ENCODE measurements at places on chromosomes 12 and 14.

DNA sequence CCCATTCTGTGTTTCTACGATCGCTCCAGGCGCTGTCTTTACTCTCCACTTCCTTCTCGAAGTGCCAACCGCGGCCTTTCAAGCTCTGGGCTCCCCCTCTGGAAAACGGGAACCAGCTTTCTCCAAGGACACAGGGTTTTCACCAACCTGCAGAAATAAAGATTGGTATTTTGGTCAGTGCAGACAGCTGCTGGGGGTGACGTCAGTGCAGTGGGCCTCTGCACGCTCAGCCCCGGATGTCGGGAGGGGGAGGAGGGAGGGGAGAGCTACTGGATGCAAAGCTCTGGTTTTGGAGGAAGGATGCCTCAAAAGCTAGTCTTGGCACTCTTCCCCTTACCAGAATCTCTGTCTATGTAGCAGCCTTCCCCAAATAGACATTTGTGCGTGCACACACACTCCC lies 19.9 kb downstream of the HRK start:
- no peak for DNase-seq

DNA sequence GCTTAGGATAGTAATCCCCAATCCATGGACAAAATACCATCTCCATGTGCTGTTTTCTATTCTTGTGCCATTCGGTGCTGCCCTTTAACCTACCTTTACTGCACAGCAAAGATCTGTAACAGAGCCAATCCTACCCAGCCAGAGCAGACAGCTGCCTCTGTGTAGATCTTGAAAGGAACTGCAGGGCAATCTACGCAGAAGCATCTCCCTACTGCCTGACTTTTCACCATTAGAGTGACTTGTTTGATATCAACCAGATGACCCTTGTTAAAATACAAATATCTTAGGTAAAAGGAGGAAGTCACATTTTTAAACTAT lies 33.9 kb upstream of the PPM1A start:
- DNase-seq, result no peak

GRCh38 chr12:111446631-111447570 lies 41.2 kb downstream of the SH2B3 start:
- peak; percentile 78 for DNase-seq

DNA sequence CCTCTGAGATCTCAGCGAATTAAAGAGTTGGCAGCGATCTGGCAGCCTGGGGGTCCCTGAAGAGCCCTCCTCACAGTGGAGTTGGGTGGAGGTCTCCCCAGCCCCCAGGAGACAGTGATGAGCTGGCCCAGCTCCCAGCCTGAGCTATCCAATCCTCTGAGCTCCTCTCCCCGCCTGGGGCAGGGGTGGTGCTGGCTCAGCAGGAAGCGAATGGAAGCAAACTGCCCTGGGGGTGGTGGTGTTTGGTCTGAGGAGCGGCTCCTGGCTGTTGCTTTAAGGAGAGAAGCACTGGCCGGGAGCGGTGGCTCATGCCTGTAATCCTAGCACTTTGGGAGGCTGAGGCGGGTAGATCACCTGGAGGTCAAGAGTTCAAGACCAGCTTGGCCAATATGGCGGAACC lies 19.5 kb upstream of the MEG3 start:
- no peak for DNase-seq

DNA sequence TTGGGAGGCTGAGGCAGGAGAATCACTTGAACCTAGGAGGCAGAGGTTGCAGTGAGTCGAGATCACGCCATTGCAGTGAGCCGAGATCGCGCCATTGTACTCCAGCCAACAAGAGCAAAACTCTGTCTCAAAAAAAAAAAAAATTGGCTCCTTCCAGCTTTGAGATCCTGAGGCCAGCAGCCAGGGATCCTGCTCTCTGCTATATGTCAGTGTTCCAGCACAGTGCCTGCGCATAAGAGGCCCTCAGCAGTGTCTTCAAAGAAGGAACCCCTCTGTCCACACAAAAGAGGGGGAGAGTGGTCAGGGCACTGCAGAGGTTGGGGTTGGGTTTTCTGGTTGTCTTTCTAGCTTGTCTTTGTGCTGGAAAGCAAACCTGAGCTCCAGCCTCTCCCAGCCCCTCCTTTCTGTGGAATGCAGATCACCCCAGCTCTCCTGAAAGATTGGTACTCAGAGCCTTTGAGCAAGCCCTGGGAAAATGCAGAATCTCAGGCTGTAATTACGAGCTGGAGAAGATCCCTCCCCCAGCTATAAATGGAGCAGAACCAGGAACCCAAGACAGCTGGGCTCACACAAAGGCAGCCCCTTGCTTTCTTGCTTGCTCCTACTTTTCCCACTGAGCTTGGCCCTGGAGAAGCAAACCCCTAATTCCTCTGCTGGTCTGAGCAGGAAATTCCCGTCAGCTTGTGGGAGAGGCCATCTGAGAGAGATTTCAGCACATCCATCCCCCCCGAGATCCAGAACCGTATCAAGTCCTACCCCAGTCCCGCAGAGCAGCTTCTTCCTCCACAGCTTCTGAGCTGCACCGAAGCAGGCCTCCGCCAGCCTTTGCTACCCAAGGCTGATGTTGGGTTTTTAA lies 205.7 kb downstream of the ZFP36L1 start:
- DNase-seq, result no peak

DNA sequence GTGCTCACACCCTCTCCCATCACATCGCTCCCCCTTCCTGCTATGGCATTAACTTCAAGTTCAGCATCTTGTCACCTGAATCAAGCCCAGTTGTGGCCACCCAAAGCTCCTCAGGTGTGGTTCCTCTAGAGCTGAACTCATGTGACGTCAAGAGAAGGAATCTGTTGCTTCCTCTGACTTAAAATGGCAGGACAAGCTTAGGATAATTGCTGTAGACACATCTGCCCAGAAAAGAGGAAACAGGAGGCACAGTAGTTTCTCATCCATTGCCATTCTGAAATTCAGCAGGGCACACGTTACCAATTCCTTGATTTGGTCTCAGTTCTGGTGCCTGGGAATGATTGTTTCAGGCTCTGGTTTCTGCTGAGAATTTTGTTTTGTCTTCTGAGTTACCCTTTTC lies 52.1 kb downstream of the RCOR1 start:
- DNase-seq, result no peak

DNA sequence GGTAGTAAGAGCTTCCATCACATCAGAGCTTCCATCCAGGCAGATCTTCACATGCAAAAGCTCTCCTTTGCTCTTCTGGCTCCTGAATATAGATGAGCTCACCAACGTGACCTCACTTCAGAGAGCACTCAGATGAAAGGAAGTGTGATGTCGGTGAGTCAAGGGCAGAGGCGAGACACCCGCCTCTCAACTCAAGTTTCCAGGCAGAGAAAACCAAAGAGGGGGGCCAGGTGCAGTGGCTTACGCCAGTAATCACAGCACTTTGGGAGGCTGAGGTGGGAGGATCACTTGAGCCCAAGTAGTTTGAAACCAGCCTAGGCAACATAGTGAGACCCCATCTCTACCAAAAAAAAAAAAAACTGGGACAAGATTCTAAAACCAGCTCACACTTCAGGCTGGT lies 126.9 kb downstream of the DUSP6 start:
- DNase-seq, result peak; percentile 29

DNA sequence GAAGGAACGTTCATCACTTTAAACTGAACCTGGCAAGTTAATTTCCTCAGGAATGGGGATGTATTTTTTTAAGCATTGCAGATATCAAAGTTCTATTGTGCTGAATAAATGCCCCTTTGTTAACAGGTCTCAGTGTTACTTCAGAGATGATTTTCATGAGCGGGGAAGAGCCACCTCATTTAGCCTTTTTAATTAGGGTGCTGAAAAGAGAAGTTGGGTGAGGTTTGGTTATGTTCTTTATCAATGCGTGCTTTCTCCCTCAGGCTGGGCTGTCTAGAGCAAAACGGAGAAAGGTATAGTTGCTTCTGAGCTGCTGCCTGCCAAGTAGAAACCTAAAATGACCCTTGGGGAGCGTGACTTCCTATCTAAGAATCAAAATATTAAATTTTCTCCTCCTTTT lies 8.0 kb upstream of the HIP1R start:
- DNase-seq, result no peak

GRCh38 chr12:9367201-9367600 lies 159.0 kb upstream of the PZP start:
- DNase-seq, result peak; percentile 21

DNA sequence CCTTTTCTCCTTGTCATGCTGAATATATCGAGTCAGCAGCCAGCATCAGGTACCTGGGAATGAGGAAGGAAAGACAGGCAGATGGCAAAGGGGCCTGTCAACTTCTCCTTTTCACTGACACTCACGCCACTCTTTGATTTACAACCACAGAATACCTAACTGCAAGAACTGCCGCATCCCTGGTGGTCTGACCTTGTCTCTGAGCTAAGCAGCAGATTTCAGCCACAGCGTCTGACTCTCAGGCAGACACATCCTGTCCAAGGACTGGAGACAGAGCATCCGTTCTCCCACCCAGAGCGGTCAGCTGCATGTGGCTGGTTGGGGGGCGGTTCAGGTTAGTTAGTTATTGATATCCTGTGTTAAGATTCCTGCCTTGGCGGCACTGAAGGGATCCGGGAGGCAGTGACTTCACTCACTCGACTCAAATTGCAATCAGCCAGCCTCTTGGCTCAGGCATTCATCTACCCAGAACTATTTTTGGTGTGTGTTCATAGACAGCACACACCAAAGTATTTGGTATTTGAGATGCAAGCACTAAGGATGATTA lies 11.2 kb upstream of the MAP1LC3B2 start:
- no peak for DNase-seq

Measured in lower leg skin (tissue), 4 donors.